Head of caudate nucleus (tissue), 42 donors: ENCODE measurements at places on chromosomes 13 and 19.

DNA sequence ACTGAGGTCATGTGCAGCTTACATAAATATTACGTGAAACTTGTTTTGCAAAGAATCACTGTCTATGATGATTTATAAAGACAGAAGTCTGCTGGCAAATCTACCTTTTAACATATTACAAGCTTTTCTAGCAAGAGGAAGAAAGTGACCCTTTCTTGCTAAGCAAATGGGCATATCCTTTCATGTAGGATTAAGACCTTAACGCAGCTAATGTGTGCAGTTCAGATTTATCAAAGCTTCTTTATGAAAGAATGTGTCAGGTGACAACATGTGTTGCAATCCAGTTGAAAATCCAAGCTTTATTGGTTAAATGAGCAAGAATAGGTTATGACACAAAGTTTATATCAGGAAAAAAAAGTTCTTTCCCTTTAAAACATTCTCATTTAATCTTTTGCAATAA, 115.6 kb upstream of the NBEA start:
- DNase-seq, result no peak

GRCh38 chr13:35648201-35648600, 171.7 kb upstream of the MAB21L1 start:
- no peak for DNase-seq

DNA sequence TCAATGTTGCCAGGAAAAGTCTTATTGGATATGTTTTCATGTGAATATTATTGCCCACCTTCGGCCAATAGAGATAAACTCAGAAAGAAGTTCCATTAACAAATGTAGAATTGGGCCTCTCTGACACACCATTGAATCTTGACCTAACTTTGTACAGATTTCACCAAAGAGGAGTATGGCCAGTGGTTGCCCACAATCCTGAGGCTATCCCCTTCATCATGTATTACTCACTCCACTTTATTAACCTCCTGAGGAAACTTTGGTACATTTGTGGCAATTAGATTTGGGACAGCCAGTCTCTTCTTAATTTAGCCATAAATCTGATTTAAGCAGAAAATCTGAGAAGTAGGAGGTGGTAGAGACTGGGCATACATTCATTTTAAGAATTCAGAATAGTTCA, 53.3 kb upstream of the POSTN start:
- no peak for DNase-seq

GRCh38 chr13:100051070-100051469, 37.8 kb upstream of the PCCA start:
- DNase-seq, result no peak

- DNase-seq, result no peak
Observed at GRCh38 chr13:106041445-106041844, 494.0 kb downstream of the EFNB2 start.

DNA sequence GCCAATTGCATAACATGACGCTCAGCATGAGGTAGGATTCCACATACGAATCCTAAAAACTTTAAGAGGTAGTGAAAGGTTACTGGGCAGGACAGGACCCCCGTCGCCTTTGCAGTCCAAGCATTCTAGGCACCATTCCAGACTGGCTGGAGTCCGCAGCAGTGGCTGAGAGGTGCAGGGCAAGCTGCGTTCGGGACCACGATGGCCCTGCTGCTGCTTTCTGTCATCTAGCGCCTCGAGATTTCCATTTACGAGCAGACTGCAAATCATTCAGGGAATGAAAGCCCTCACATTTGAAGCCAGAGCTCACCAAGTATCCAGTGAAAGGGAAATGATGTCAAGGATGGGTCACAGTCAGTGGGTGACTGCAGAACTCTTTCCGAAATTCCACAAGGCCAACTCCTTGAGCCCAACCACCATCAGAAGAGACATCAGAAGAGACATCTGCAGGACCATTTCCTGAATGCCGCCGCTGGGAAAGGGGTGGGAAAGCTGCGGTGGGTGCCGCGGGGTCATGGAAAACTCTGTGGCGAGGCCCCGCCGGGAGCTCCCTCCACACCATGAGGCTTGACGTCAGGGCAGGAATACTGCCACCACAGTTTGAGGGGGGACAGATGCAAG, 88.3 kb downstream of the COL4A1 start:
- DNase-seq, result no peak

DNA sequence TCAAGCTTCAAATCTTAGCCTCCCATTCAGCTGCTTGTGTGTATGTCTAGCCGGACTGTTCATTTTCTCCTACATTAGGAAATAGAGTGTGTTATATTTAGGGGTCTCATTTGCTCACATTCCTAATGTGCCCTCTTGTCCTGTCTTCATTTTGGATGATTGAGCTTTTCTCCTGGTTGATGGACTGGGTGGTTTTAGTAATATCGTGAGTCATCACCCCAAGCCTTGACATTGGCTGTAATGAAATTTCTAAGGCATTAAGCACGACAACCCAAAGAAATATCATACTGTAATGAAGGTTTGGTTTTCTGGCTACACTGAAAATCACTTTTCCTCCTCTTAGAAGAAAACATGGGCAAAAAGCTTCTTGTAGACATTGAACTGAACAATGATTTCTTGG, 110.7 kb upstream of the WASF3 start:
- DNase-seq, result no peak

GRCh38 chr13:112153846-112154245, 86.9 kb downstream of the SOX1 start:
- no peak for DNase-seq

DNA sequence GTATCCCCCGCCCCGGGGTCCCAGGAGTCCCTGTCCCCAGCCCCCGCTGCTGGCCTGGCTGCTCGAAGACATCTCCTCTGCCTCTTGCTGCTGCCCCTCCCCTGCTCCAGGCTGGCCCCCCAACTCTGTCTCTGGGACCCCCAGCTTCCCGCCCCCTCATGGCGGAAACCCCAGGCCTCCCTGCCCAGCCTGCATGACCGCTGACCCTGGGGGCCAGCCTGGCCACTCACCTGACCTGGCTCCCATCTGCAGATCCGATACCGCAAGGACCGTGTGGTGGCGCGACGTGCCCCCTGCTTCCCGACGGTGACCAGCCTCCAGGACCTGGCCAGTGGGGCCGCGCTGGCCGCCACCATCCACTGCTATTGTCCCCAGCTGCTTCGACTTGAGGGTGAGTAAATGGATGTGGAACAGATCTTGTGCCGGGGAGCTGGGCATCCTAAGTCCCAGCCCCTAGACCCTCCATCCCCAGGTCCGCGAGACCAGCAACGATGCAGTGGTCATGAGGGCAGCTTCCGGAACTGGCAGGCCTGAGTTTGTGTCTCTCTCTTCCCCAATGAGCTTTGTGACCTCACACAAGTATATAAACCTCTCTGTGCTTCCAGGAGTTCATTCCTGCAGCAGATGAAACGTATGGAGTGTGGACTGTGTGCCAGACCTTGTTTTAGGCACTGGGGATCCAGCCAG, 12.4 kb downstream of the CAMSAP3 start:
- no peak for DNase-seq

DNA sequence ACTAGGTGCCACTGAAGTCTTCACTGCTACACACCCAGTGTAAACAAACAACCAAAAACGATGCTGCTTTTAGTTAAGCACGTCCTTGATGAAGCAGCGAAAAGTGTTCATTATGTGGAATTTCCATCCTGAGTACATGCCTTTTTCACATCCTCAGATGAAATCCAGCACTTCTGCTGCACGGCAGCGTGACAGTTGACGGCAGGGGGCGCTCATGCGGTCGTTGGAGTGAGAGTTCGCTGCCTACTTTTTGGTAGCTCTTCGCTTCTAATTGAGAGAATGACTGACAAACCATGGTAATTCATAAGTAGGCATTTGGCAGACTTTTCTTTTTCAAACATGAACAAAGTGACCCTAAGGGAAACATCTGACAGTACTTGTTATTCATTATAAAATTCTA, 1124.9 kb downstream of the EFNB2 start:
- DNase-seq, result peak; percentile 66

- no peak for DNase-seq
Observed at GRCh38 chr13:36382030-36382429, 35.8 kb upstream of the SPART start.

DNA sequence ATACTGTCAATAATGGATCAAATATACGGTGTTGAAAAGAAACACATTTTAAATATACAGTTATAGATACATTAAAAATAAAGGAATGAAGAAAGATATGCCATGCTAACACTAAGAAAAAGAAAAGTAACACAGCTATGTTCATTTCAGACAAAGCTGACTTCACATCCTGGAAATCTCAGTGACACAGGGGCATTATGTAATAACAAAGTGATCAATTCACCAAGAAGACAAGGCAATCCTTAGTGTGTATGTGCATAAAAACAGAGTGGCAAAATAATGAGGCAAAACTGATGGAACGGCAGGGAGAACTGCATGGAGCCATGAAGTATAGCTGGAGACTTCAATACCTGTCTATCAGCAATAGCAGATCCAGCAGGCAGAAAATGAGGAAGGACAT, 13.1 kb downstream of the ZNF14 start:
- DNase-seq, result no peak

- DNase-seq, result peak; percentile 96
Observed at GRCh38 chr19:47608074-47608918, 638 bp upstream of the BICRA start.

DNA sequence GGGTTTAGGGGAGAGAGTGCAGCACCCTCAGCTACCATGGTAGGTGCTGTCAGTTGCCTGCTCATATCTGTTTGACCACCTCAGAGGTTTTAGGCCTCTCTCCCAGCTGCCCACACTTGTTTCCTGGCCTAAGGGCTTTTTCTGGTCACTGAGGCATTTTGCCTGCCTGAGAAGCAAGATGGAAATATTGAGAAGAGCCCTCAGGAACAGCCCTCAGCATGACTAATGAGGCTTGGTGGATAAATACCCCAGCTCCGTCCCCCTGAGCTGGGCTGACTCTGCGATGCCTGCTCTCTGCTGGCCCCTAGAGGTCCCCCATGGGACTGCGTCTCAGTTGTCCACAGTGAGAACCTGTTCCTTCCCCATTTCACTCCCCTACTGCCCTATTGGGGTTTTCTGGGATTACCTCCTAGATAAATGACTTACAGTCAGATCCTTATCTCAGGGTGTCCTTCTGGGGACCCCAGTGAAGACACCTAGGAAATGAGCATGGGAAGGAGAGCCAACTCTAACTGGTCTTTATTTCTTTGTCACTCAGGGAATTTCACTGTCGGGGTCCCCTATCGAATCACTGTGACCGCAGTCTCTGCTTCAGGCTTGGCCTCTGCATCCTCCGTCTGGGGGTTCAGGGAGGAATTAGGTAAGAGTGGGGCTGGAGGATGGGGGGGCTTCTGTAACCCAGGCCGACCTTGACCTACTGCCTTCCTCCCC, 13.3 kb downstream of the PALM3 start:
- no peak for DNase-seq
